Stimulated activated CD8-positive, alpha-beta memory T cell treated with anti-CD3 and anti-CD28 coated beads, Interleukin-15, amount 100 ng/mL, for 48 hours (primary cell): ENCODE measurements at places on chromosomes 5 and 9.

DNA sequence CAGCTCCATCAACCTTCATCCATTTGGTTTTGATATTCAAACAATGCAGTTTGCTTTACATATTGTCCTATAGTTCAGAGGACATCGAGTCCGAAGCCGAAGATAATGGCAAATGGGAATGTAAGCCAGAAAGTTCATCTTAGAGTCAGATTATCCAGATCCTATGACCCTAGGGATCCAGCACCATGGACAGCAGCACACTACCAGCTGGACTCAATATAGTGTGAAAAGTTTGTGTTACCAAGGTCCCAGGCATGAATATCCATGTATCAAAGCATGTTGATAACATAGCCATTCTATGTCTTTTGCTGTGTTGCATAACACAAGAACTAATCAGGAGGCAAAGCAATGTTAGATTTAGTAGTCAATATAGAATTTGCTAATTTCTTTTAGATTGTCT lies 46.3 kb downstream of the FSTL4 start:
- no peak for DNase-seq

DNA sequence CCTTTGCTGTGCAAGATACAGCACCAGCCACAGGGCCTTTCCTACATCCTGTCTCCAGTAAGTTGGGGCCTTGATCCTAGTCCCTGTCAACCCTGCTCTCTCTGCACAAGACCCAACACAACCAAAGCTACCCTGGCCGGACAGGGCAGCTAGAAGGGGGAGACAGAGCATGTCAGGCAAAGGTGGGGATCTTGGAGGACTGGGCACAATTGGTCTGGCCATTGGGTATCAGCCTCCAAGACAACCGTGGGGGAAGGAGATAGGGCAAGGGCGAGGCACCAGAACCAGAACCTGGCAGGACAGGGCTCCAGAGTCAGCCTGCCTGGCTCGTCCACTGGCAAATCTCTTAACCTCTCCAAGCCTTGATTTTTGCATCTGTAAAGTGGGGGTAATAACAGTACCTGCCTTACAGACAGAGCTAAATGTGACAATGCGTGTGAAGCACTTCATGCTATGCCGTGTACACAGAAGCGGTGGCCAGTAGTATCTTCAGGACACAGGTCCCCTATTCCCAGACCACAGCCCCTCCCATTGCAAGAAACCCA lies 51.6 kb upstream of the CDKN2AIPNL start:
- DNase-seq: no peak

- DNase-seq: no peak
These were observed 231.6 kb upstream of the RPS23 start for GRCh38 chr5:82509762-82510161.

GRCh38 chr9:84785792-84786547 lies 116.4 kb downstream of the NTRK2 start:
- DNase-seq: no peak

GRCh38 chr5:140145818-140146522 lies 20.2 kb downstream of the IGIP start:
- DNase-seq: peak; percentile 42

DNA sequence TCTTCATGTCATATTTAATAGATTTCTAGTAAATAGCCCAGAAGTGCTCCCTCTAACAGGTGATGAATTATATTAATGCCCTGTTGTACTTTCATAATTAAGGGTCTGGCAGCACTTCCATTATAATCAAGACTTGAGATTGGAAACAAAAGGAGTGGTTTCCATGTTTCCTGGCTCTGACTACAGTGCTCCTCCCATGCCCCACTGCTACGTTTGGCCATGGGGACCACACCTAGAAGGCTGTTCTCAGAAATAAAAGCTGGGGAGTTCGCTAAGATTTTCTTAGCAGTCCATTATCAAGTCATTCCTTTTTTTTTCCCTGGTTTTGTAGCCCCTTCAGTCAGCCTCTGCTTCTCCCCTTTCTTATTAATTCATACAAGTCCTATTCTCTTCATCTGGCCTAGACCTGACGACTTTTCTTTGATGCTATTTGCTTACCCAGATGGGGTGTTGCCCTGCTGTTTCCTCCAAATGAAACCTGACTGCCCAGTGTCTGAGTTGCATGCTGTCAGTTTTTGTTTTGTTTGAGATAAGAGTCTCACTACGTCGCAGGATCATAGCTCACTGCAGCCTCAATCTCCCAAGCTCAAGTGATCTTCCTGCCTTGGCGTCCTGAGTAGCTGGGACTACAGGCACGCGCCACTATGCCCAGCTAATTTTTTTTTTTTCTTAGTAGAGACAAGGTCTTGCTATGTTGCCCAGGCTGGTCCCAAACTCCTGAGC lies 312.1 kb upstream of the EFNA5 start:
- no peak for DNase-seq

DNA sequence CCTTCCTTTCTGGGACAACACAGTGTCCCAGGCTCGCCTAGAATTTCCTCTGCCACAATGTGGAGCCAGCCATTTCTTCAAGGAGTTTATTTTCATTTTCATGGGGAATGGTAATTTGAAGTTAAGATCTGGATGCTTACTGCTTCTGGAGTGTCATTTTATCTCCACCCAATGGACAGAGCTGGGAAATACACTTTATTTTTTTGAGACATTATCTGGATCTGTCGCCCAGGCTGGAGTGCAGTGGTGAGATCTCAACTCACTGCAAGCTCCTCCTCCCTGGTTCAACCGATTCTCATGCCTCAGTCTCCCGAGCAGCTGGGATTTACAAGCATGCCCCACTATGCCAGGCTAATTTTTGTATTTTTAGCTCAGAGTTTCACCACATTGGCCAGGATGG lies 12.7 kb upstream of the THG1L start:
- DNase-seq: no peak

- DNase-seq: no peak
These were observed 18.3 kb upstream of the HSDL2 start for GRCh38 chr9:112361601-112362000.

DNA sequence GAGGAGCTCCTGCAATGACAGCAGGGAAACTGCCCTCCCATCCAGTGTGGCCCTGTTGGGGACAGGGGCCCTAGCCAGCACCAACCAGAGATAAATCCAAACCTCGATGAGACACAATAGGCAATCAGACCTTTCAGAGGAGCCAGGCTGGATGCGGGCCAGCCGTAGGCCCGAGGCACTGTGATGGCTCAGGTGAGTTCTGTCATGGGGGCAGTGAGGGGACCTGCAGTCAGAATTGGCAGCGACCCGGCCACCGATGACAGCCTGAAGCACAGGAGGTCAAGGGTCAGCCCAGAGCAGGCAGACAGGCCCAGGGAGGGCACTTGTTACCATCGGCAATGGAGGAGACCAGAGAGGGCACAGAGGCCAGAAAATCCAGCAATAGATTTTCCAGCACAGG lies 90.8 kb downstream of the FRMD3 start:
- DNase-seq: no peak

DNA sequence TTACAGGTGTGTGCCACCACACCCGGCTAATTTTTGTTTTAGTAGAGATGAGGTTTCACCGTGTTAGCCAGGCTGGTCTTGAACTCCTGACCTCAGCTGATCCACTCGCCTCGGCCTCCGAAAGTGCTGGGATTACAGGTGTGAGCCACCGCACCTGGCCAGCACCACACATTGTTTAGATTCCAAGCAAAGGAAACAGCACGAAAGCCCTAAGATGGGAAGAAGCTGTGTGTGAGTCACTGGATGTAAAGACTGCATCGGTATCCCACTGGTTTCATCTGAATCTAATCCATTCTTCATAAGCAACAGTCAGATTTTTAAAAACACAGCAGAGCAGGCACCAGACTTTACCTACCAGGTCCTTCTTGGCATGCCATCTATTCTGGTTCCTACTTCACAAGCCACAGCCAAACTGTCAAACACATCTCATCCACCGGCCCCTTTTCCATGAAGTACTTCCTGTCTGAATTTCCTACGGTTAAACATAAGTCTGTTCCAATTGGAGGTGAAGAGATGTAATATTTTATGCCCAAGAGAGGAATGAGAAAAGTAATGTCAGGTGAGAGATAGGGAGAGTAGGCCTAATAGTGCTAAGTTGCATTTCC lies 17.4 kb downstream of the UBTD2 start:
- DNase-seq: no peak

GRCh38 chr5:142798099-142798770 lies 28.1 kb downstream of the ARHGAP26 start:
- DNase-seq: no peak

- DNase-seq: no peak
These were observed 148.5 kb upstream of the MRPS30 start for GRCh38 chr5:44660251-44660650.

GRCh38 chr9:129270903-129271431 lies 92.9 kb upstream of the IER5L start:
- DNase-seq: no peak

GRCh38 chr5:14125262-14125661 lies 17.9 kb upstream of the TRIO start:
- no peak for DNase-seq

- DNase-seq: no peak
These were observed 272.6 kb downstream of the FANCC start for GRCh38 chr9:95044731-95045508.

- no peak for DNase-seq
These were observed 479.4 kb downstream of the NR2F1-AS1 start for GRCh38 chr5:93101661-93102060.

- no peak for DNase-seq
These were observed 67.7 kb downstream of the TENT4A start for GRCh38 chr5:6780802-6781391.

- DNase-seq: no peak
These were observed 65.0 kb downstream of the PRRT1B start for GRCh38 chr9:131610231-131610761.

GRCh38 chr9:131280660-131281059 lies 4.3 kb upstream of the FAM78A start:
- DNase-seq: no peak

GRCh38 chr9:136202454-136203407 lies 2.2 kb downstream of the LHX3 start:
- DNase-seq: no peak

- no peak for DNase-seq
These were observed 21.9 kb upstream of the MED10 start for GRCh38 chr5:6399980-6400910.

DNA sequence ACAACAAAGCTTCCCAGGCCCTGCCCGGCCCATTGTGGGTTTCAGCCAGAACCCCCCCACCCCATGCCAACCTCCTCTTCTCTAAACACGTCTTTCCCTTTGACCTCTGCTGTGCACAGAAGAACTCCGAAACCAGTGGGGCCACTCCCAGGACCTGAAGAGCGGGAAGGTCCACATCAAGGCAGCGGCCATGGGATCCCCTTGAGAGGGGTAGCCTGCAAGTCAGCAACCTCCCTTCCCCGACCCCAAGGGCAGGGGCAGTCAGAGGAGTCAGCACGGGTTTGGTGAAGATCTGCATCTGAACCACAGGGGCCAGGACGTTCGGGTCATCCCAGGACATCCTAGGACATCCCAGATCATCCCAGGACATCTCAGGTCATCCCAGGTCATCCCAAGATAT lies 379.9 kb upstream of the IRX4 start:
- no peak for DNase-seq

GRCh38 chr5:153542536-153542935 lies 52.1 kb downstream of the GRIA1 start:
- DNase-seq: no peak

GRCh38 chr5:154311362-154311761 lies 120.8 kb downstream of the GALNT10 start:
- DNase-seq: no peak

DNA sequence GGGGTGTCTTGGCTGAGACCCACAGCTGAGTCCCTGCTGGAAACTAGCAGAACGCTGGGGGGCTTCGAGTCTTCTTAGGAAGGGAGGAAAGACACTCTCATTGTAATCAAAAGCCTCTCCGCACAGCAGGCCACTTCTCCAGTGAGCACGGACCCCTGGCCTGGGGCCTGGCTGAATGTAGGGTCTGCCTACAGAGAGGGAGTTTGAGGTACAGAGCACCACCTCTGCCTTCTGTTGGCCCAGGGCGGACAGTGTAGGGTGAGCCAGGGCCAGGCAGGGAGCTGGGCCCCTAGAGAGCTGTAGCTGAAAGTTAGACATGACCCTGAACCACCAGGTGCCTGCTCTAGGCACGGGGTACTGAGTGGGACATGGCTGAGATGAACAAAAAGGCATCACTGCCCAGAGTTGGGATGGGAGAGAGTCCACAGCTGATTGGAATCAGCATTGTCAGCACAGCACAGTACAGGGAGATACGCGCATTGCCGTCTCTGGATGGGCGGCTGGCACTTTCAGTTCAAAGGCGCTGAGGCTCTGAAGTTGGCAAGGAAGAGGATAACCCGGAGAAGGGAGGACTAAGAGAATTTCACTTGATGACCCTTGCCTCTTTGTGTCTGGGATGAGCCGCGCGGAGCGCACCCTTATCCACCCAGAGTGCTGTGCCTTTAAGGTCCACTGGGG lies 363 bp upstream of the SLC25A48 start:
- DNase-seq: no peak
